ENCODE measurements at places on chromosomes 7 and 10.

DNA sequence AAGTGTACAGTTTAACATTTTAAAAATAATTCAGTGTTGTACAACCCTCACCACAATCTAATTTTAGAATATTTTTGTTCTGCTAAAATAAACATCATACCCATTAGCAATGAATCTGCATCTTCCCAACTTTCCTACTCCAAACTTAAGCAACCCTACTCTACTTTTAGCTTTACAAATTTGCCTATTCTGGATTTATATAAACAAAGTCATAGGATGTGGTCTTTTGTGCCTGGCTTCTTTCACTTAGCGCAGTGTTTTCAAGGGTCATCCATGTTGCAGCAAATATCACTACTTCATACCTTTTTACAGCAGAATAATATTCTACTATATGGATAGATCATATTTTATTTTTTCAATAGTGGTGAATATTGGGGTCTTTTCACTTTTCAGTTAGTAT lies 18.9 kb downstream of the CALML3 start:
- no peak for DNase-seq

GRCh38 chr7:151597541-151598444 lies 78.1 kb upstream of the RHEB start:
- no peak for DNase-seq

DNA sequence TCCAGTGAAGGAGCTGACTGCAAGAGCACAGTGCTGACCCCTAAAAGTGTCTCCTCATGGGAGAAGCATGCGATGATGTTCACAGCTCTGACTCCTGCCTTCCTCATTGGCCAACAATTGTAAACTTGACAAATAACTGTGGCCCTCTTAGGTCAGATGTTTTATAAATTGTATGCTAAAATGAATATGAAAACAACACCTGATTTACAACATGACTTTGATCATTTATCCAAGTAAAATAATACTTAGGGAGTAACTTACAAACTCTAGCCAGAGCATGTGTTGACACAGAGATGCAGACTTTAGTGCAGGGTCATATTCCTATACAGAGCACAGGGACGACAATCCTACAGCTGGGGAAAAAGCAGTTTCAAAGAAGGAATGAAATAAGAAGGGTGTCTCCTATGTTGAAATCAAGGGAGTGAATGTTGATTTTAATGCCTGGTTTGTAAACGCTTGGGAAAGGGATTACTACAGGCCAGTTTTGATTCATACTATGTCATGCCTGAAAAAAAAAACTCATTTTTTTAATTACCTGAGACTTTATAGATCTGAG lies 391.4 kb upstream of the AKR1E2 start:
- no peak for DNase-seq

DNA sequence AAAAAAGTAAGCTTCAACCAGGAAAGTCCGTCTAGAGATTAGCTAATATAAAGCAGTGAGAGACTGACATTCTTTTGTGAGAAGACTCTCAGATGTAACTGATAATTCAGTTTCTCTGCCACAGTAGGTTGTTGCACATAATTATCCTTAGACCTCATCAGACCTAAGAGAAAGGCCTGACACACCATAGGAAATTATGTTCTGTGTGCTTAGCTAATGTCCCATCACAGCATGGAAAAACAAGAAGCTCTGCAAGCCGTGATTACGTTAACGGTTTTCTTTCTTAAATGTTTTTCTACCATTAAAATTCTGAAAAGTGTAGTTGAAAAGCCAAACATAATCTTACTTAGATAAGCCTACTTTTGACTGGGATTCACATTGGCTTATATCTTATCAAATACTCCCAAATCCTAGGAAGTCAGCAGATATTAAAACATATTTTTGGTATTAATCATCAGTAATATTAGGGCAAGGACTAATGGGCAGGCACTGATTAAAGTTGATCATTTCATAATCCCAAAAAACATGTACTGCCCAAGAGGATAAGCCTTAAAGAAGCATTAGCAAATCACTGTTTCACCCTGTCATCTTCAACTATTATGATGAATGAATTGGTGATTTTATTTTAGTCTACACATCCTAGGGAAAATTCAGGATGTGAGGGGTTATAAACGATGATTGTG lies 5.2 kb downstream of the CSTF2T start:
- DNase-seq = no peak

DNA sequence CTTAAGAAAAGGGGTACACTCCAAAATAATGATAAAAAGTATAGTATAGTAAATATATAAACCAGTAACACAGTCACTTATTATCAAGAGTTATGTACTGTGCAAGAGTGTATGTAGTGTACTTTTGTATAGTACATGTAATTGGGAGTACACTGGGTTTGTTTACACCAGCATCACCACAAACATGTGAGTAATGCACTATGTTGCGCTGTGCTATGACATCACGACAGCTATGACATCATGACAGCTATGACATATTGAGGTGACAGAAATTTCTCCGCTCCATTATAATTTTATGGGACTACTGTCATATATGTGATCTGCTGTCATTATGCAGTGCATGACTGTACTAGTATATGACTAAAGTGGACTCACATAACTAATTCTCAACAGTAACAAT lies 84.6 kb downstream of the KMT2C start:
- DNase-seq = no peak

- no peak for DNase-seq
These were observed 3.8 kb upstream of the STN1 start for GRCh38 chr10:103921750-103922195.

DNA sequence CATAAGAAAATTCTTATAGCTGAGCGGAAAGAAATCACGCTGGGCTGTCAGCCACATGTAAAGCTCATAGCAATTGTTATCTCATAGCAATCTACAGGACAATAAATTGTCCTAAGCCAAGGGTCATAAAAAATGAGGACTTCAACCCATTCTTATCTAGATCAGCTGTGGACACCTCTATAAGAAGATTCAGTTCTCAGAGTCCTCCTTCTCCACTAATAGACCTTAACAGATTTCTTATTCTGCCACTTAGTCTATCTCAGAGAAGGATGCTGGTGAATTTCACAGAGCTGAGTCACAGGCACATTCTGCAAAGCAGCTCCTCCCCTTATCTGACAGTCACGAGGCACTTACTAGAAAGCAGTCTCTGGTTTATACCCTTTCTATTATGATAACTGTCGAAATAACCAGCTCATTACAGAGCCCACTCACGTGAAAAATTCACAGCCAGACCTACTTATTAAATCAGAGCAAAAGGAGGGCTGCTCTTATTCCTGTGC lies 185.3 kb upstream of the PCLO start:
- no peak for DNase-seq

DNA sequence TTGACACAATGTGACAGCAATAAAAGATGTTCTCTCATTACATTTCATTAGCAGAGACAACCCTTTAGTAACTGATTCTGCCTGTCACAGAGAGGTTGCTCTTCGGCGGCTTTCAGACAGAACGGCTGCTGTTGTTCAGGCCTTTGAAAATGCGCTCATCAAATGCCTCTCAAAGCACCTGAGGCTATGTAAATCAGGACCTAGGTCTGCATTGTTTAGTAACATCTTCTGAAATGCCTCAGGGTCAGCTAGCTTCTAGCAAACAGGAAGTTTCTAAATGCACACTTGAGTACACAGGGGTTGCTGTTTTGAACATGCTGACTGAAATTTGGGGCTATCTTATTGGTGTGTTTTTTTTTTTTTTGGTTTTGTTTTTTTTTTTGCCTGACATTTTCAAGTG lies 143.3 kb upstream of the DKK1 start:
- DNase-seq = no peak

DNA sequence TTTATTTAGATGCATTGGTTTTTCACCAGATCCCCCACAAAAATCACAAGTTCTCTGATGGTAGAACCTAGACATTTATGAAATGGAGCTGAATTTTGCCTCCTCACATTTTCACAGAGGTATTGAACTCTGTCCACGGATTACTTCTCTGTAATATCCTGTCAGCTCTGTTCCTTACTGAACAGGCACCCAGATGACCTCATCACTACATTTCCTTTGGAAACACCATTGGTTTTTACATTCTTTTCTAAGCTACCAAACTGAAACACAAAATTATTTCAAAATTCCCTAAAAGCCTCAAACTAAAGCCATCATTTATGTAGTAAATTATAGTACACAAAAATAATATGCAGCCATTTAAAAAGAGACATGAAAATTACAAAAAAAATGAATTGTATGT lies 98.3 kb upstream of the KCNIP2 start:
- DNase-seq = no peak

- DNase-seq = peak; percentile 63
These were observed 855 bp upstream of the PALD1 start for GRCh38 chr10:70477661-70478162.

DNA sequence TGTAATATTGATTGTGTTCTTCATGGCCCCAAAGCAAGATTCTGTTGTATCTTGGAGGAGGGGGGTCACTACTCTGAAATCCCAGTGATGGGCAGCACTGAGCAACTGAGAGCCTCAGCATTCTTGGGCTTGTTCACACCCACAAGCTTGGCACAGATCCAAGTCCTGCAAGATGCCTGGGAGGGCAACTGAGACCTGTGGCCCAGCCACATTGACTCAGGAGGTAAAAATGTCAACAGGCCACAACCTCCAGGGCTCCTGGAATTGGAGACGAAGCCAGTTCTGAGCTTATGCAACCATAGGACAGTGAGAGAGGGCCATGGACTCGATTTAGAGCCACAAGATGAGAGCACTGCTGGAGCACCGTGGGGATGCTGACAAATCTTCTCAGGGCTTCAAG lies 3.1 kb upstream of the DOCK1 start:
- DNase-seq = no peak

DNA sequence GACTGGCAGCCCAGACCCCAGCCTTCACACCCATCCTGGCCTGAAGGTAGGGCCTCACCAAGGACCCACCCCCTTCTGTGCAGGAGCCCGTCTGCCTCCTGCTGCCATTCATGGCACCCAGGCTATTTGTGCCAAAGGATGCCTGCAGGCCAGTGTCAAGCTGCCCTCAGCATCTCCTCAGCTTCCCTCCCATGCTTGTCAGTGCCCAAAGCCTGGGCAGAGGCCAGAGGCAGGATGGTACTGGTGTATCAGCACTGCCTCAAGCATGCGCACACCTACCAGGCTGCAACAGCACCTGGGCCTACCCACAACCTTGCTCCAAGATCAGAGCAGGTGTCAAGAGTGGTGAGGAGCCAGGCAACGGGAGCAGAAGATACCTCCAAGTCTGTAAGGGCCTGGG lies 27.6 kb downstream of the SFTPA1 start:
- no peak for DNase-seq

DNA sequence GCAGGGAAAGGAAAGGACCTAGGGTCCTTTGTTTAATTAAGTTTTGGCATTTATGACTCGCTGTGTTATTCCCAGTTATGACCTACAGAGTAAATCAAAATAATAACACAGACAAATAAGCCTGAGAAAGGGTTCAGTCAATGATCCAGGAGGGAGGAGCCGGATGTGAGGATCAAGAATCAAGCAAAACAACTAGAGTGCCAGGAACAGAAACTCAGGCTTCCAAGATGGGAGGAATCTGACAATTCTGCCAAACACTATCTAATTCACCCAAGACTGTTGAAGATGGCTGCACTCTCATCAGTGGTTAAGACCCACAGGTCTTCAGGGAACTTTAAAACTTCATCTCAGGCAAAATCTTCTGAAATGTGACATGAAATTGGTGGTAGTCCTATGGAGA lies 50.3 kb upstream of the PIP4K2A start:
- DNase-seq = no peak

DNA sequence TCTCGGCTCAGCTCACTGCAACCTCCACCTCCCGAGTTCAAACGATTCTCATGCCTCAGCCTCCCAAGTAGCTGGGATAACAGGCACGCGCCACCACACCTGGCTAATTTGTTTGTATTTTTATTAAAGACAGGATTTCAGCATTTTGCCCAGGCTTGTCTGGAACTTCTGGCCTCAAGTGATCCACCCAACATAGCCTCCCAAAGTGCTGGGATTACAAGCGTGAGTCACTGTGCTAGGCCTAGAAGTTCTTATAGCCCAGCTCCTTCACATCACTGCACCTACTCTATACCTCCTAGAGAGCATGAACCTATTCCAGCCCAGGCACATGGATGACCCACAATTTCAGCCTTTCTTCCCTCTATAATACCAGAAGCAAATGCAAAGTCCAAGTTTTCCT lies 1.3 kb upstream of the BLOC1S2 start:
- DNase-seq = no peak

GRCh38 chr7:45158471-45158870 lies 880 bp downstream of the RAMP3 start:
- DNase-seq = no peak

- no peak for DNase-seq
These were observed 6.8 kb upstream of the GJD4 start for GRCh38 chr10:35598379-35598778.

DNA sequence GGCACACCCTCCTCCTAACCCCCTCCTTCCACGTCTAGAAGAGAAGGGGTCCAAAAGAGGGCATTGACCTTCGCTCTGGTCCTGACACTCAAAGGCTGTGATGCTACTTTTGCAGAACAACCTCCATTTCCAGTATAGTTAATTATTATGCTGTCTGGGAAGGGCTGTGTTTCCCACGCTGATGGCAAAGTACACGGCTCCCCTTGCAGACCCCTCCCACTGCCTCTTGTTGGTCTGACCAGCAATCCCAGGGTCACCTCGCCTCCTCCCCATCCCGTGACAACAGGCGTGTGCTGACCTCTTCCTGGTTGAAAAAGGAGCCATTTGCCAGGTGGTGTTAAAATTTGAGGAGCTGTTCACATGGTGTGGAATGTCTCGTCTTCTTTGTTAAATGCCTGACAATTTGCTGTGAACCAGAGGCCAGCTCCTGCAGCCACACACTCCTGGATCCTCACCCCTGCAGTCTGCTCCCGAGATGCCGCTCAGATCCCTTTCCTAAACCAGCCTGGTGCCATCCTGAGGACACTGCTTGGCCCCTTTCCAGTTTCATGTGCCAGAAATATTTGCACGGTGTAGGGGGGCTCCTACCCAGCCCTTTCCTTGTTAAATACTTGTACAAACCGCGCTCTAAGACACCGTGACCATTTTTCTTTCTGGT lies 321.7 kb downstream of the WDR37 start:
- no peak for DNase-seq

GRCh38 chr7:102953406-102953805 lies 40.6 kb downstream of the LRRC17 start:
- no peak for DNase-seq

GRCh38 chr10:47237316-47238260 lies 62.4 kb upstream of the GDF10 start:
- DNase-seq = no peak

DNA sequence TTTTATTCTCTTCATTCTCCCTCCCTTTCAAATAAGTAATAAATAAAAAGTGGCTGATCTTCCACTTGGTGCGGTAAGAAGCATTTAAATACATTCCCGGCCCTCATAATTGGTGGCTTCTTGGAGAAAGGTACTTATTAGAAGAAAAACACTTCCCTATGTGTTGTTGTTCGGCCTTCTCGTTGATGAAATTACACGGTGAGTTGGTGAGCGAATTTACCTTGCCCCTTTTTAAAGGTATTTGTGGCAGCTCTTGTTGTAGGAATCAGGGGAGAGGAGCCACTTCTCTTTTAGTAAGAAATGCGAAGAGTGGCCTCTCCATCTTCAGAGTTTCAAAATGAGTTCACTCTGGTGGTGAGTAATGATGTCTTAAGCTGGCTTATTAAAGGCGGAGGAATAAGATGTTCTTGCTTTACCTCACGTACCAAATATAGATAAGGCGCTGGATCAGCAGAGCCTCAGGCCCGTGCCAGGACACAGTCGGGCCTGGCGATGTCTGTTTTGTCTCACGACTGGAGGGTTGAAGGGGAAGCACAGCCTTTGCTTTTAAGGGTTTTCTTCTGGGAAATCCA lies 135.9 kb downstream of the CUX1 start:
- no peak for DNase-seq

- DNase-seq = no peak
These were observed 118.3 kb downstream of the FAM53B start for GRCh38 chr10:124625831-124626238.

All from activated gamma-delta T cell treated with anti-CD3 and anti-CD28 coated beads, Interleukin-2, amount 50 U/mL, for 16 hours (primary cell).